Stimulated activated CD8-positive, alpha-beta memory T cell treated with anti-CD3 and anti-CD28 coated beads, Interleukin-15, amount 100 ng/mL, for 24 hours (primary cell): ENCODE measurements at places on chromosomes 5 and 9.

GRCh38 chr9:136045595-136046553, 49.2 kb downstream of the NACC2 start:
- no peak for DNase-seq

GRCh38 chr9:134099123-134099761, 31.4 kb upstream of the BRD3 start:
- no peak for DNase-seq

DNA sequence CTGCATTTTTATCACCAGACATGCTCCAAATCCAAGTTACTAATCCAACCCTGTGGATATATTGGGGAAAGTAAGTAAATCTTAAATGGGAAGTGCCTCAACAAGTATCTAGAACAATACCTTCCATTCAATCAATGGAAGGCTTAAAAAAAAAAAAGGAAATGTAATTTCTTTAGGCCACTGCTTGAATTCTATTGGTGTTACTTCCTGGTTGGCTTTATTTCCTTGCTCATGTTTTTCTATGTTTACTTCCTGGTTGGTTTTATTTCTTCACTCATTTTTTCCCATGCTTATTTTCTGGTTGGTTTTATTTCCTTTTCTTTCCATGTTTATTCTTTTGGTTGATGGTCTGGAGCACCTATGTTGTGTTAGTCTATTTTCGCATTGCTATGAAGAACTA, 363.9 kb downstream of the KDM4C start:
- DNase-seq: no peak

- DNase-seq: no peak
Observed at GRCh38 chr9:113542741-113543140, 79.2 kb downstream of the RGS3 start.

GRCh38 chr5:174692381-174692780, 32.0 kb upstream of the MSX2 start:
- DNase-seq: no peak

DNA sequence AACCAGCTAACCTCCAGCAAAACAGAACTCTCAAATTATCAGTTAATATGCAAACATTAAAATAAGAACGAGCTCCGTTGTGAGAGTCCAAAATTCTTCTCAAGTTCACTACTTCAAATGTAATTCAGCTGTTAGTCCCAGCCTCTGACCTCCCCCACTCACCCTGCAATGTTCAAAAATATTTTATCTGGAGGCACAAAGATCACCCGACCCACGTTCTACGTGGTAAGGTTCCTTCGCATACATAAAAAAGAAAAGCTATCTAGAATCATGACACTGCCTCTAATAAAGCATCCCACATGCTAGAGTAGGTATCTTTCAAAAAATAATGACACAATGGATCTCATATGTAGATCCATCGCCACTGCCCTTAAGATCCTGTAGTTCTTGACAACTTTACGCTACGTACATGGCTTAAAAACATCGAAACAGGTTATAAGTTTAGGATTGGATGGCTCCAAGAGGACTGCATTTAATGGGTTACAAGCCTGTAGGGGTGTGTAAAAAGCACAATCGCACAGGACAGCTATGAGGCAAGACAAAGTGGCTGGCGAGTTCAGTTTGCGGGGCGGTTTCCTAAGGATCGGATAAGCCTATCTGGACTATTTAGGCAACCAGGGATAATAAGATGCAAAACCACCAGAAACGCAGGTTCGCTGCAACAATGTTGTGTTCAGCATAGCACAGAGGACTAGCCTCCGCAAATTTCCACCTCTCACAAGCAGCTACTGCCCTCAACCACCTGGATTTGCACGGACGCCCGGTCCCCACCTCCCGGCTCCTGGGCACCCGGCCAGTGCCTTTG, 969 bp downstream of the CLK4 start:
- DNase-seq: no peak

- no peak for DNase-seq
Observed at GRCh38 chr5:135489466-135490244, 37.5 kb upstream of the TIFAB start.

DNA sequence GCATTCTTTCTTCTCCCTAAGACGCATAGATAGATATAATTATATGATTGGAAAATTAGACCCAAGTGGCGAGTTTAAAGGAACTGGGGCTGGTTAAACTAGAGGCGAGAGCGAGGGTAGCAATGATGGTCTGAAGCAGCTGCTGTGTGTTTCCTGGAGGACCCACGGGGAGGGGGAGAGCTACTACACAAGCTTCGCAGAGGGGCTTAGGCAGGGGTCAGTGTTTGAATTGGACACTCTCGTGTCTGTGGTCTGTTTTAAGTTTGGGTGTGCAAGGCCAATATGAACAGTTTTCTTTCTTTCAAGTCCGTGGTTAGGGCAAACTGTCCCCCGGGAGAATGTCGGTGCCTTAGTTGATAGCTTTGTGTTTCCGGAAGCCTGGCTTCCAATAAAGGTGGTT, 43.1 kb downstream of the PDZD2 start:
- DNase-seq: no peak

- DNase-seq: no peak
Observed at GRCh38 chr9:95509851-95510708, 6.7 kb downstream of the PTCH1 start.

GRCh38 chr5:148708854-148709253, 54.5 kb upstream of the HTR4 start:
- DNase-seq: no peak

- DNase-seq: no peak
Observed at GRCh38 chr5:56273376-56273955, 40.3 kb upstream of the ANKRD55 start.
